Midbrain (tissue), 1 donor: ENCODE measurements at places on chromosomes 12 and 14.

DNA sequence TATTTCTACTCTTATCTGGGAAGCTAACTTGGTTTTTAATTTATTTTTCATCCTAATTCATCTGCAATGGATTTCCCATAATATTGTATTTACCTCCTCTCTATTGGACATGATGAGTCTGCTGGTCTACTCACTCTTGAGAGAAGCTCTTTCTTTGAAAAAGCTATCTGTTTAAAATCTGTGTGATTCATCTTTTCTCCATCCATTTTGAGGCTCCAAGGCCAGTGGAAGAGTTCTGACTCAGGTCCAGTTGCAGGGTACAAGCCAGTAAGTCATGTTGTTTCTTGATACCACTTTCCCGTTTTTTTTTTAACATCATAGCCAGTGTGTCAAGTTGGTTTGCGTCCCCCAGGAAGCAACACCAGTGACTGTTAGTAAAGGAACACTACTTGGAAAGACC is 160.3 kb upstream of the BMP4 start:
- DNase-seq: no peak

GRCh38 chr14:91333650-91334039 is 84.0 kb downstream of the CCDC88C start:
- DNase-seq: no peak

GRCh38 chr14:104421401-104421821 is 158.2 kb upstream of the C14orf180 start:
- DNase-seq: no peak

DNA sequence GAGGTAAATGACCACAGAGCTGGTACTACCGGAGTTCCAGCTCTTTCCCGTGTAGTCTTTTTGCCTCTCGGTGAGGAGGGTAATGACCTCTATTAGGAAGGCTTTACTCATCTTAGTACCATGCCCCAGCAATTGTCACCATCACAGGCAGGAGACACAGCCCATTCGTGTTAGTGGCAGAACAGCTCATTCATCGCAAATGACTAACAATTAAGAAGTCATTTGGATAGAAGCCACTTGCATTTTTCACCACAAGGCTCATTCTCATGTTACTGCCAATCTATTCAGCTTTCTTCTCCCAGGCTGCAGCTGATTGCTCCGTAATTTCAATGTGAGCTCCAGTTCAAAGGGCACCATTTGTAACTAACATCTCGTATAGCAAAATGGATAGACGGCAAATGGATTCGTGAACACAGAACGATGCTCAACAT is 718.8 kb upstream of the TMEM132C start:
- DNase-seq: no peak

GRCh38 chr12:50425589-50426258 is 25.0 kb downstream of the LARP4 start:
- DNase-seq: no peak

- DNase-seq: no peak
Measured at GRCh38 chr12:62834406-62834805, 100.5 kb downstream of the PPM1H start.

- DNase-seq: no peak
Measured at GRCh38 chr14:69267492-69267891, 7.5 kb downstream of the GALNT16 start.

DNA sequence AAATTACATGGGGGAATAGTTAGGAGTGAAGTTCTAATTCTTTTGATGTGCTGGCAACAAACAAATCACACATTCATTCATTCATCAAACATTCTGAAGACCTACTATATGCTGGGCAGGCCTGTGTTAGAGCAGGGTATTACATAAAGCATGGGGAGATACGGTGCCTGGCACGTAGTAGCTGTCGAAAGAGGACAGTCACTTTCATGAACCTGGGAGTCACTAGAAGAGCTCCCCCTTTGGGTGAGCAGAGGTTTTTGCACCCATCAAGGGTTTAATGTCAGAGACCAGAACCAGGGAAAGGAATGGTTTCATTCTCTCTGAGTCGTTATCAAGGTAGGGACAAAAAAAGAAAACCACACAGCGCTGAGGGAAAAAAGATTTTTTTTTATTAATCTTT is 10.0 kb downstream of the LHX5 start:
- no peak for DNase-seq

DNA sequence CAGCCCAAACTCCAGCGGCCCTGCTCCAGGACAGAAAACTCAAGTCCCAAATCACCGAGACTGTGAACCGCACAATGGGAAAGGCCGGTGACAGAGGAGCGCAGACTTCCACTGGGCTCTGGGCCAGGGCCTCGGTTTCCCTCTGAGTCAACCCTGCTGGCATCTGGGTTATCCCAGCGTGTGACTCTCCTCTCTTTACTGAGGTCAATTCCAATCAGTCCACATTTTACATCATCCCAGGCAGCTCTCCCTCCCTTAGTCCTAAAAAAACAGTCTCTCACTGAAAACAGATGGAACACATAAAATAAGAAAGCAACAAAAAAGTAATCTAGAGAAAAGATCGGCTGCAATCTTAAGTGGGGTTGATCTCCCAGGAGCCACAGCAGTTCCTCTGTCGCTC is 36.9 kb downstream of the ITPK1 start:
- DNase-seq: no peak

- DNase-seq: peak; percentile 31
Measured at GRCh38 chr12:51863933-51864832, 15.7 kb upstream of the FIGNL2 start.

- DNase-seq: no peak
Measured at GRCh38 chr14:94412671-94413638, 24.6 kb upstream of the SERPINA1 start.

DNA sequence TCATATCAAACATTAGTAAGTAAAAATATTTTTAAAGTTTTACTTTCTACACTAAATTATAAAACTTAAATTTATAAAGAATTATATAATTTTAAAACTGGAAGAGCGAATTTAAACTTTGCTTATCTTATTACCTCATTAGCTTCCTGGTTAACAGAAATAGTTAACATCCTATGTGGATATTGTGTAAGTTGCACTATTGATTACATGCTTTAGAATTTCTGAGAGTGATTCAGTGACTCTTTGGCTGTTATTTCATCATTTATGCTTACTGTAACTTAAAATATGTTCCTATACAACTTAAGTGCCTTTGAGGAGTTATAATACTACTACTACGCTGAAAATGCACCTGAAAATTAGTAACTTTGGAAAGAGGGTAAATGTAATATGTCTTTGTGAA is 101.4 kb downstream of the FOXA1 start:
- no peak for DNase-seq

- no peak for DNase-seq
Measured at GRCh38 chr12:6192604-6193380, 7.4 kb upstream of the CD9 start.

- peak; percentile 26 for DNase-seq
Measured at GRCh38 chr14:22955702-22956569, 954 bp downstream of the HAUS4 start.

DNA sequence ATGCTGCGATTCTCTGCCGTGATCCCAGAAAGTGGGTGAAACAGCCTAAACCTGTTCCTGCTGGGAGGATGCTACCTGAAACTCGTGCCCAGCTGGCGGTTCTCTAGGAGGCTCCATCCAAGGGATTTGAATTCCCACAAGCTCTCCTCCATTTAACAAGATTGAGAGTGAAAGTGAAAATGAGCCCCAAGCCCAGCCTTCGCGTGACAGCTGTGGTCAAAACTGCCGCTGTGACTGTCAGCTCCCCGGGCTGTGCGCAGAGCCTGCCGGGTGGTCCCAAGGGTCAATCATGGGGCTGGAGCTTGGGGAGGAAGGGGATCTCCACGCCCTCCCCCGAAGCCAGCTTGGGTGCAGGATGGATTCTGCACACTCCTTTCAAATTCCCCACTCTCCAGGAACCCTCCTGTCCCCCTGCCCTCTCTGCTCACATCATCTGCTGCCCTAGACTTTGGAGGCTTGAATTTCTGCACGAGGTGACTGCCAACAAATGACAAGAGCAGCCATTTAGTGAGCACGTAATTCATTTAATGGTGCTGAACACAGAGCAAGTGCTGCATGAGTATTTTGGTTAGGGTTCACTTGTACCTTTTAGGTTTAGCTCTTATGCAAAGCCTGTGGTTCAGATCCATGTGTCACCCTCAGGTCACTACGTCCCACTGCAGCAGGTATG is 5.3 kb downstream of the ASB2 start:
- no peak for DNase-seq

DNA sequence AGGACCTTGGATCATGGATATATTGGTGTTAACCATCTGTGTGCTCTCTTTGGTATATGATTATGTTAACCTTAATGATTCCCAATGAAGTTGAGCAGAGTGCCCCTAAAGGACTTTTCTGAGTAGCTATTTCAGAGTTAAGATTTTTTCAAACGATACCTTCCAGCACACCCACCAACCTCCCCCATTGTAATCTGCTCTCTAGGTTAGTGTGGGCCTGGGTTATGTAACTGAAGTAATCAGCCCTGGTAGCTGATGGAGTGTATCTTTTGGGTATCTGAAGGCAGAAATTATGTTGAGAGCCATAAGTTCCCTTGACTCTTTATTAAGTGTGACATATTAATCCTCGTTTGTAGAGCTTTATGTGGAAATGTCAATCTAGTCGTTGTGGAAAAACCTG is 47.6 kb upstream of the RNU6-8 start:
- DNase-seq: no peak

DNA sequence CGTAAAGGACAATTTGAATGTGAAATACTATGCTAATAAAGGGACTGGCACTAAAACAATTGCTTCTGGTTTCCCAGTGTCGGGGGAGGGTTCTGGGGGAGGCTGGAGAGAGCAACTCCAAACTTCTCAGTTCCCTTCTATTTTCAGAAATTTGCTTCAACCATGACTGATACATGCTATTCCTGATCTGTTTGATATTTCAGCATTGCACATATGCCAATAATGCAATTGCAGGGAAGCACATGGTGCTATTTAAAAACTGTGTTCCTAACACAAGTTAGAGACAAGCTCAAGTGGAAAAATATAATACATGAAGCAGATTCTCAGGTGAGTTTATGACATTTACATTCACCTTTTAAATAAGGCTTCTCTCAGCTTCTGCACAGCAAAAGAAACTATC is 188.9 kb downstream of the RIMBP2 start:
- no peak for DNase-seq

DNA sequence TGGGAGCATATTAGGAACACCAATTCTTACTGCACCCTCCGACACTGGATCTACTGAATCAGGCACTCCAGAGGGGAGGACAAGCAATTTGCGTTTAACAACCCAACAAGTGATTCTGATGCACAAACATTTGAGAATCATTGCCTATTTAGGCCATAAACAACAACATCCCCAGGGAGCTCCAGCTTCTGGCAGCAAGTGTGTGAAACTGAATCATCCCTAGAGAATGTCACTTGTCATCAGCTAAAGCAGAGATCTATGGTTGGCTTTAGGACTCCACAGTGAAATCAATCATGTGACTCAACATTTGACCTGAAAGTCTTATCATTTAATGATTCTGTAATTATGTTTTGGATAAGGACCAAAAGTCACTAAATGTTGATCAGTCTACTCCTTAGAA is 505.0 kb upstream of the FLRT2 start:
- no peak for DNase-seq

GRCh38 chr12:100403446-100403845 is 46.6 kb downstream of the SLC17A8 start:
- DNase-seq: no peak

GRCh38 chr14:71212683-71213107 is 305.4 kb downstream of the PCNX1 start:
- DNase-seq: no peak

DNA sequence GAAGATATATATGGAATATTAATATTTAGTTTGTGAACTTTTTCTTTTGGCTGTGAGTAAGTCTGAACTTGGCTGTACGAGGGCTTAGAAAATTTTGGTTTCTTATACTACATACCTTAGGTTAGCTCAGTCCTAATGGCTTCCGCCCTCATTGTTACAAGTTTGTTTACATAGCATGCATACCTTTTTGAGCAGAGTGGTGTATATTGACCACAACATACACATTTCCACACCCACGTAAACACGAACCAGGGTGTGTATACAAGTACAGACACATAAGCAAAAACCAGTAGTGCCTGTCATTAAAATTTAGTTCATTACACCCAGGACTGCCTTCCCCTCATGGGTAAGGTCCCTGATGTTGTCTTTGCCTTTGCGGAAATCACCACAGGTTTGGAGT is 230.2 kb upstream of the RGS6 start:
- no peak for DNase-seq

GRCh38 chr12:8906266-8907180 is 7.8 kb upstream of the PHC1 start:
- no peak for DNase-seq

GRCh38 chr12:92503029-92503931 is 199.5 kb upstream of the PLEKHG7 start:
- no peak for DNase-seq

GRCh38 chr14:77036484-77037214 is 8.1 kb upstream of the IRF2BPL start:
- DNase-seq: no peak

DNA sequence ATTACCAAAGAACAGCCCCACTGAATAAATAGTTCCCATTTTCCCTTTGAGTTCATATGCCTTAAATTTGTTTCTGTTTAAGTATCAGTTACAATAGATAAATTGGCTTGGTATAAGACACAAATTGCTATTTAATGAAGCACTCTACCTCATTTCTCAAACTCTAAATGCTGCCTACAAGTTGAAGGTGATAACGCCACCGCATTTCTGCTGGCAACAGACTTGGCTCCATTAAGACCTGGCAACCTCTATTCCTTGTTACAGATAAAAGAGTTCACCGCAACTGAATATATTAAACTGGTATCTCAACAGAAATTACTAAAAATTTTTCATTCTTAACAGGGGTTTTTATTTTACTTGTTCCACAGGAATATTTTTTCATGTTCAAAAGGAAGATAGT is 35.6 kb downstream of the GXYLT1 start:
- DNase-seq: no peak

GRCh38 chr12:55970775-55971174 is 3.1 kb upstream of the RAB5B start:
- no peak for DNase-seq

- no peak for DNase-seq
Measured at GRCh38 chr14:63398952-63399351, 80.2 kb upstream of the GPHB5 start.

GRCh38 chr12:94815958-94816357 is 165.6 kb upstream of the TMCC3 start:
- no peak for DNase-seq

DNA sequence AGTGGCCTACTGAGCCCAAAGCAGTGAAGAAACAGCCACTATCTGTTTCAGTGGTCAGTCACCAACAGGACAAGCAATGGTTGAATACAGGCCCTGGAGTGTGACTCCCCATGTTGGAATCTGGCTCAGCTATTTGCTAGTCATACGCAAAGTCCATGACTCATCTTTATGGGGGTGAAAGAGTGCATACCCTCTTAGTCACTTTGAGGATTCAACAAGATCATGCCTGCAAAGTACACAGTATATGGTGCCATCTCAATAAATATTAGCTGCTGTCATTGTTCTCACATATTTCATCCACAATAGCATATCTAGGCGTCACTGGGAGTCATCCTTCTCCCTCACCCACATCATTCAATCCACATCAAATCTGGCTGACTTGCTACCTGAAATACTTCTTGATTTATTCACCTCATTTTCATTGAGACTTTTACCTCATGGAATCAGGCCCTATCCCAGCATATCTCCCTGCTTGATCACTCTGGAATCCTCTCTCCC is 26.4 kb upstream of the STAB2 start:
- no peak for DNase-seq

GRCh38 chr14:67579636-67580035 is 20.4 kb downstream of the PIGH start:
- no peak for DNase-seq
